Muscle of back (tissue), 13 donors: ENCODE measurements at places on chromosomes 2 and 18. TPM values are rescaled to one million over a fixed set of nuclear protein-coding genes. Genes with fewer than 3 reads are reported as not detected.

DSC3 gene
- polyA plus RNA-seq: 49.2 TPM

CACNB4 gene
- 7.0 TPM for polyA plus RNA-seq

TDRD15 gene
- not detected for polyA plus RNA-seq

GCKR gene
- not detected for polyA plus RNA-seq

DNA sequence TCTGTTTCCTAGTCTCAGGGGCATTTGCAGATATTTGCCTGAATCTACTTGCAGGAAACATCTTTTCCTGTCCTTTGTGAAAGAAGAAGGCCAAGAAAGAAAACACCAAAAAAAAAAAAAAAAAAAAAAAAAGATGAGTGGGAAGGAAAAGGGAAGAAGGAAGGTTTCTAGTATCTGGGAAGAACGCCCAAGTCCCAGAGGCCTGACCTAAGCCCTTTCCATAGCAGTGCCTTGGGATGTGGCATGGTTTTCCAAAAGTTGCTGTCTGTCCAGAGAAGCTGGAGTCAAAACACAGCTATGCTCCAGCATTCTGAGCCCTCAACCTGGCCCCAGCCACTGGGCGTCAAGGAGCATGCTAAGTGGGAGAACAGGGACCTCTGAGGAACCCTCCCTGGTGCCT, 123.5 kb downstream of the INHBB start:
- DNase-seq: peak; percentile 65

- DNase-seq: no peak
Measured at GRCh38 chr18:10234281-10234680, 220.2 kb upstream of the APCDD1 start.

- no peak for DNase-seq
Measured at GRCh38 chr2:60000686-60001085, 552.8 kb downstream of the BCL11A start.

DNA sequence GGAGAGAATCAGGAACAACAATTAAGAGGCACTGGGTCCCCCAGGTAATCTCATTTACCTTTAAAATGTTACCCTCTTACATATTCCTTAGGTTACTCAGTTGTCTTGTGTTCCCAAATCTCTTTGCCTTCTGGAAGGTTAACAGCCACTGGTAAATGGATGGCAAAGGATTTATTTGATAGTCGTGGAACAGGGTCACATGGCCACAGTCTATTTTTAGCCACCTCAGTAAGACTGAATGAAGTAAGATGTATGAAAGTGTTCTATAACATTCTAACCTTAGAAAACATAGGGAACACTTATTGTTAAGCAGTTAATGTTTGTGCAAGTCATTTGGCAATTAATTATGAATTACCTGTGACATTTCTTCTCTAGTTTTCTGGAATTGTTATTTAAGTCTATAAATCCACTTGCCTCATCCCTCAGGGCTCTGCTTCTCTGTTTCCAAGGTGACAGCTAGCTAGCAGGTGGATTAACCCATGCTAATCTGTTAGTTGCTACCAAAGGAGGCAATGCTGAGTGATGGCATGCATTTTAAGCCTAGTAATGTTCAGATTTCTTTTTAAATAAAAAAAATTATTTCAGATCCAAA, 211.0 kb downstream of the PIK3C3 start:
- no peak for DNase-seq

GRCh38 chr2:231707927-231708772, at the start of gene PTMA:
PTMA (plus strand) TSS chr2:231708525; CDS start chr2:231708707, 182 bp downstream.
- peak; percentile 100 for DNase-seq

DNA sequence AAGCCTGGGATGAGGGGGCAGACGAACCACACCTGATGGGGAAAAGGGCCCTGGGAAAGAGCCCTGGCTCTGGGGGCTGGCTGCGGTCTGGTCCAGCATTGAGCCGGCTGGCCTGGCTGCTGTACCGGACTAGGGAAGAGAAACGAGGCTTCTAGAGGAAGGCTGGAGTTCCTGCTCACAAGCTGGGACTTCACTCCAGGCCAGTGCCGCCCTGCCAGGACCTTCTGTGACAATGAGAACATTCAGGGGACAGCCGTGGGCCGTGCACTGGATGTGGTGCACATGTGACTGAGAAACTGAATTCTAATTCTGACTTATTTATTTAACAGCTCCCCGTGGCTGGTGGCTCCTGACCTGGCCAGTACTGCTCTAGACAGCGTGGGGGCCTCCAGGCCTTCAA, 269.3 kb downstream of the HDAC4 start:
- DNase-seq: no peak

DNA sequence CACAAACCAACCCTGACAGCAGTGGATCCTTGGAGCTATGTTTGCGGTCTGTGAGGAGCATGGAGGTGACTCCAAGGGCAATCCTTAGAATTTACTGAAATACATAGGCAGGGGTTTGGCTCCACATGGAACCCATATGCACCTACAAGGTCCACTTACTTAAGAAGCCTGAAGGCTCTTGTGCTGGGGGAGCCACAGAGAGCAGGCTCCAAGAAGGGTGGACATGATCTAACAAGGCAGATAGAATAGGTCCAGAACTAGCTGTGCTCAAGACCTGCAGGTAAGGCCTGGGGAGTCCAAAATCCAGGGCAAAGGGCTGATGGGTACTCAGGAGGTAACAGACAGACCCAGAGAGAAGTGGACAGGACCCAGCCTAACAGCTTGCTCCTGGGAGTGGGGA, 1.2 kb upstream of the CDK5R2 start:
- DNase-seq: no peak

DNA sequence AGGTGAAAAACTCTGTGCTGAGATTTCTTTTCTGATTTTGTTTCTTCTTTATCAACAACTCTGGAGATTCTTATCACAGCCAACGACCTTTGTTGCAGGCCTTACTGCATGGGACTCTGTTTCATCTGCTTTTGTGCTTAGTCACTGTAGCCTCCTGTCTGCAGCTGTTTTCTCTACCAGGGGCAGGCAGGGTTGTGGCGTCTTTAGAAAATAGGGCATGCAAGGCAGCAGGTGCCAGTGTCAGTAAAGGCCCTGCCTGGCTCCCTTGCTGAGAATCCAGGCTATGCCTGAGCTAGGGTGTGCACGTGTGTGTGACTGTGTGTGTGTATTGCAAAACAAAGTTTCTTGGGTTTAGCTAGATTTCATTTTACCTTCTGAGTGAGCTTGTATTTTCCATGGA, 14.6 kb upstream of the SLC9A2 start:
- peak; percentile 43 for DNase-seq

DNA sequence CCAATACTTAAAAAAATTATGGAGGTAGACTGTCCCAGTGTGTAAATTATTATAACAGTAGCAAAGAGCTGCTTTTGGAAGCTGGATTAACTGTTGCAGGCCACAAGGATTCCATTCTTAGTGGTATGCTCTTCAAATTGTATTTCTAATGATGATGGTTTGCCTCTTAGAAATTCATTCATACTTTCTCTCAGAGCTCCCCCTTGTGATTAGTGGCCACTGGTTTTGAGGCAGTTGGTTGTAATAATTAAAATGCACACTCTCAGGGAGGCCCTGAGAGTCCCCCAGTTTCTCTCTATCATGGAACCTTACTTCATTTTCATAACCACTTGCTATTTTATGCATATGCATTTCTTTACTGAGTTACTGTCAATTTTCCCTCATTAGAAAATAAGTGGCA, 122.5 kb downstream of the PLA2R1 start:
- DNase-seq: no peak

- DNase-seq: no peak
Measured at GRCh38 chr2:37683921-37684780, 12.7 kb upstream of the CDC42EP3 start.

- DNase-seq: no peak
Measured at GRCh38 chr2:70691497-70692140, 76.4 kb downstream of the ADD2 start.

DNA sequence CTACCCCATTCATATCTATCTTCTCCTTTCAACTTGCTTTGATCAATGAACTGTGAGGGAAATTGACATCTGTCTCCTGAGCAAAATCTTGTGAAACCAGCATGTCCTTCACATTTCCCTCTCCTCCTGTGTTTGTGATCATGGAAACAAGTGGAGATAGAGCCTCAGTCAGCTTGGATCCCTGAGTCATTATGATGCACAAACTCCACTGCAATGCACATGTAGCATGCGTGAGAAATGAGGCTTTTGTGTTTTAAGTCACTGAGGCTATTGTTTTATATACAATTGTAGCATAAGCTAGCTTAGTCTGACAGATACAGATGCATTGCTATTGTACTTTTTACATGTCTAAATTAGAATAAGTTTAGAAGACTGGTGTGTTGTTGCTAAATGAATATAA, 85.2 kb upstream of the HNMT start:
- DNase-seq: no peak

- peak; percentile 48 for DNase-seq
Measured at GRCh38 chr2:65292106-65292400, 64.4 kb downstream of the ACTR2 start.

DNA sequence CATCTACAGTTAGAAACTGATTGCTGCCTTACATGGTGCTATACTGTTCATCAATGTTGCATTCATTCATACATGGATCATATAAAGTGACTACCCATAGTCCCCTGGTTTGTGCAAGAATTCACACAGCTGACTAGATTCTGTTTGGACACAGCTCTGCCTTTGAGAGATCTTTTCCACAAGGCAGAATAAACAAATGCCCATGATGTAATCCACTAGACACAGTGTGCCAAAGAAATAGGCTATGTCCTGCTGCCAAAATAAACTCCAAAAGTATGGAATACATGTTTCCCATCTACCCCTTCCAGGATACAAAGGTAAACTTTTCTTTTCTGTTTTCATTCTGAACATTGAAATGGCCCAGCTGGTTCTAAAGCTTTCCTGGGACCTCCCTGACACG, 269.4 kb upstream of the CHAC2 start:
- no peak for DNase-seq

DNA sequence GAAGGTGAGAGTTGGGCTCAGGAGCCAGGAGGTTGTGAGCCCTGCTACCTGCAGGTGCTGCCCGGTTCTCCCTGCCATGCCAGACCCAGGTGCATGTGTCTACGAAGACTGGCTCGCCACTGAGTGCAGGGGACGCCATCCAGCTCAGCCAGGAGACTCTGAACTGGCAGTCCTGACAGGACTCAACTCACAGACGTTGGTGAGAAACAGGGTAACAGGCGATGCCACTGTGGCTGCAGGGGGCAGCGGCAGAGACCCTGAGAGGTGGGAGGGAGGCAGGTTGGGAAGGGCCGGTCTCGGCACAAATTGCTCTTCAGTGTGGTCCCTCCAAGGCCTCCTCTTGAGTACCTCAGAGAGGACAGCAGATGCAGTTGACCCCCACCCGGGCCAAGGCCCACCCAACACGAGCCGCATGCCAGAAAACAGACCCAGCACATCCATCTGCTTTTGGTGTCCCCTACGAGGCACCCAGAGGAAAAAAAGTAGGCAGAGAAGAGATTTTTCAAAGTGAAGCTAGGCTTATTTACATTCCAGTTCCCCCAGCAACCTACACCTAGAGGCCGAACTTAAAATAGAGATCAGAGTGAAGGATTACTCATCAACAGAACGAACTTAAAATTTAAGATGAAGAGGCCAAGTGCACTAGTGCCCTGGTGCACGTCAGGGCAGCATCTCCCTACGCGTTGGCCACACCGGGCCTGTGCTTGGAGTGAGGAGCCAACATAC, 184.8 kb downstream of the SEPTIN10 start:
- DNase-seq: no peak
